CD8-positive, alpha-beta memory T cell (primary cell): ENCODE measurements at places on chromosomes 11 and 22.

DNA sequence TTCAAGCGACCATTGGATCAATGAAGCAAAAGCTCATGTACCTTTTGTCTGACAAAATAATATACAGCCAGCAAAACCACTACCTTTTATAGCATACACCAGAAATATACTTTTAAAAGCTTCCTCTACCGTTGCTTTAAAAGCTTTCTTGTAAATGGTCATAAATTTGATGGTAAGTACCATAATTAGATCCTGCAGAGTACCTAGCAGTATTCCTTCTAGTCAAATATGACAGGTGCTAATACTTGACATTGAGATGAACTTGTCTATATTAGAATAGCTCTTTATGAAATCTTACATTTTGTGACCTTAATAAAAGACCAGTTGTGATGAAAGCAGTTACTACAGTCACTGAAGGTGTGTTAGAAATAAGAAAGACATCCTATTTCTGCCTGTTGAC, 340.5 kb upstream of the ANO3 start:
- no peak for DNase-seq

DNA sequence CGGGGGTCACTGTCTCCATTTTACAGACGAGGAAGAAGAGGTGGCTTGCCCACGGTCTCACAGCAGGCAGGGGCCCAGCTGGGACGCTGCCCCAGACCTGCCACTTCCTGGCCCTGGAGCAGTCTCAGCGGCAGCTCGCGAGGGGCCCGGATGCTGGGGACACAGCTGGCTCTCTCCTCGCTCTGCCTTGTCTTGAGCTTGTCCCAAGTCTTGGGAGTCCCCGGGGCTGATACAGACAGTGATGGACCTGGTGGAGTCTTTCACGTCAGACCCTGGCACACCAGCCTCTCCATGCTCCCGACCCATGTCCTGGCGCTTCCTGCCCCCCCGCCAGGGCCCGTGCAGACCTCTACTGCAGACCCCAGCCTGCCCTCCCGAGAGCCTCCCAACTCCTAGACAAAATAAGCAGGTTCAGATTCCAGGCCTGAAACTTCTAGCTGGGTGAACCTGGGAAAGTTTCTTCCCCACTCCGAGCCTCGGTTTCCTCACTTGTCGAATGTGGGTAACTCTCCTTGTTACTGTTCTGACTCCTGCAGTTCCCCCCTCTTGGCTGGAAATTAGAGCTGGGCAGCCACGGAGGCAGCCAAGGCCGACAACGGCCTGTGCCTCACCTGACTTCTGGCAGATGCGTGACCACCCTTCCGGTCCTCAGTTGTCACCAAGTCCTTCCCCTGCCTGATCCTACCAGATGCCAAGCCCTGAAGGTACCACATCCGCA, 145.4 kb downstream of the CACNA1I start:
- DNase-seq, result no peak

- no peak for DNase-seq
Measured at GRCh38 chr22:39462443-39463221, 5.8 kb downstream of the MGAT3 start.

- no peak for DNase-seq
Measured at GRCh38 chr22:19810381-19811201, 44.1 kb downstream of the GNB1L start.

DNA sequence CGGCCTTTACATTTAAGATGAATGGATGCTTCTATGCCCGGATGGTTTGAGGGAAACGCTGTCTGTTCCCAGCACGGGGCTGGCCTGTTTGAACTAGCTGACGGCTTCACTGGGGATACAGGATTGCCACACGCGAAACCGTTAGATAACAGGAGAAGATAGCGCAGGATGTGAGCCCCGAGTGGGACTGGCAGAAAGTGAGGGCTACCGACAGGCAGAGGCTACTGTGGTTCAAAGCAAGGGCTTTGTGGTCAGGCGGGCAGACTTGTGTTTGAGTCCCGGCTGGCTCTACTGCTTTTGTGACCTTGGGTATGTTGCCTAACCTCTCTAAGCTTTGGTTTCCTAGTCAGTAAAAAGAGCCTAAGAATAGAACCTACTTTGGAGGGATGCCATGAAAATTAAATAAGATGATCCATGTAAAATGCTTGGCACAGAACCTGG, 2.8 kb upstream of the OAF start:
- no peak for DNase-seq

GRCh38 chr22:22022255-22022840, 39.8 kb upstream of the TOP3B start:
- DNase-seq, result no peak

DNA sequence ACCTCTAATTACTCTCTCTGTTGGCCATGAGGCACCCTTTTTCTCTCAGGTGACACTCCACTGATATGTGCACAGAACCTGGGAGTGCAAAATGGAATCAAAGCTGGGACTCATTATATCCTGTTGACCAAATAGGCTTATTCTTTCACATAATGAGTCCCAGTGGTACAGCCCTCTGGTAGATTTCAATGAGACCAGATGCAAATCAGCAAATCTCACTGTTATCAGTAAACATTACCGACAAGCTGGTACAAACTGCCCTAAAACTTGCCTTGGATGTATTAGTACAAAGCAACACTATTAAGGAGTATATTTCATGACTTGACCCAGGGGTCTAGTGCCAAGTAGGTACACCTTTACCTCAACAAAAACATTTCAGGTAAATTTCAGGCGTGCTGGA, 128.3 kb downstream of the DDX10 start:
- no peak for DNase-seq

DNA sequence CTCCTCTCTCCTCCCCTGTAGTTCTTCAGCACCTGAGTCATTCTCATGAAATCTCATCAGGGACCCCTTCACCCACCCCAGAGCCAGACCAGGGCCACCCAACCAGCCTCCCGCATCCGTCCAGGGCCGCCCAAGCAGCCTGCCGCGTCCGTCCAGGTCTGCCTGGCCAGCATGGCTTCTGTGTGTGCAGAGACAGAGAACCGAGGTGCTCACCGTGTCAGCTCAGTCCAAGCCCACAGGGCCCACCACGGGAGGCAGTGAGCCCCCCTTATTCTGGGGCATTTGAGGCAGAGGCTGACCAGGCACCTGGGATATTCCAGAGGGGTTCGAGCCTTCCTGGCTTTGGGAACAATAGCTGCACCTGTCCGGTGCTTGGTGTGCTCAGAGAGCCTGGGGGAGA, 1117.3 kb downstream of the BRD1 start:
- DNase-seq, result no peak

DNA sequence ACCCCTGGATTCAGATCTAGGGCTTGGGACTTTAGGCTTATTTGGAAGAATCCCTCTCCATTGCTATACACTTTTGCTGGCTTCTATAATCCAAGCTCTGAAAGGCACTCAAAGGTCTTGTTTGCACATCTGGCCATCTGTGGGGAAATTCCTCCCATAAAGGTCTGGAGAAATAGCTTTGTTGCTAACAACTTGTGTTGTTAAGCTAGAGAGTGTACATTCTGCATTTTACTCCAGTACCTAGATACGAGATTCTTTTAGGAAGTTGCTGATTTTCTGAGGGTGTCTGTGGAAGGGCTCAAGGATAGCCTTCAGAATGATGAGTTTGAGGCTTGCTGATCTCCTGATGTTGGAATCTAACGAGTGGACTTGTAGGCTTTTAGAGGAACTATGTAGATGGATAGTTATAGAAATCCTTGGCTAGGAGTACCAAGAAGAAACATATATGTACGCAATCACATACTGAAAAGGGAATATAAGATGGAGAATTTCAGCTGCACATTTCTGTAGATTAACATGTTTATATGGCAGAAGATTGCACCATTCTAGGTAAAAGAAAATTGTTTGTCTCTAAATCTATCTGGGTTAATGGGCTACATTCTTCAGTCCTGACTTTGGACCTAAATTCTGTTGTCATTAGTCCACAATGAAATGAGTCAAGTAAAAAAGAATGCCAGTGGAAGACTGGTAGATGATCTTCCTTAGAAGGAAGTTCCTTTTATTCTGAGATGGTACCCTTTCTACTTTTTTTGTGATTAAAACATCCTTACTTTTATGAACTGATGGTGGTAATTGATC, 51.0 kb downstream of the UBASH3B start:
- no peak for DNase-seq

- DNase-seq, result no peak
Measured at GRCh38 chr22:31618057-31618456, 44.0 kb downstream of the PISD start.

DNA sequence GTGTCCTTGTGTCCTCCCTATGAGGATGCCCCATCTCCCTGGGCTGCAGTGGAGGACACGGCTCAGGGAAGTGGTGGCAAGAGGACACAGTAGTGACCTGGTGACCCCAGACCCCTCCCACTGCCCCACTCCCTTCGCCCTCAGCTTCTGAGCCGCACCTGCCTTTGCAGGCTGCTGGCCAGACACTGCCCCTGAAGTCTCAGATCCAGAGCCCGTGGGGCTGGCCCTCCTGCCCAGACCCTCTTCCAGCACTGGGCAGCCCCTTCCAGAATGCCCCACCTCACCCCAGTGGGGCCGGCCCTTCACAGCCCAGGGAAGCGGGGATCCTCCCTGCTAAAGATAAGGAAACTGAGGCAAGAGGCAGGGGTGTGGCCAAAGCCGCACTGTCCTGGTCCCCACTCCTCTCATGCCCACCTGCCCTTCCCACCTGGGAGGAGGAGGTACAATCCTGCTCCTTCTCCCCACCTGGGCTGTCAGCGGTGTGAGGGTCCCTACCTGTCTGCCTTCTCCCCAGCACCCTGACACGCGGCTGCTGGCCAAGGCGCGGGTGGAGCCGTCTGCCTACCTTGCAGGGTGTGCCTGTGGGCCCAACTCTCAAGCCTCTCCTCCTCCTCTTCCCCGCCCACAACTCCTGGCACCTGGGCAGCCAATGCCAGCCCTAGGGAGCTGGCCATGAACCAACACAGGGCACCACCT, 17.3 kb downstream of the TRPM5 start:
- DNase-seq, result no peak

GRCh38 chr11:76152741-76153570, 53.3 kb downstream of the WNT11 start:
- DNase-seq, result no peak

DNA sequence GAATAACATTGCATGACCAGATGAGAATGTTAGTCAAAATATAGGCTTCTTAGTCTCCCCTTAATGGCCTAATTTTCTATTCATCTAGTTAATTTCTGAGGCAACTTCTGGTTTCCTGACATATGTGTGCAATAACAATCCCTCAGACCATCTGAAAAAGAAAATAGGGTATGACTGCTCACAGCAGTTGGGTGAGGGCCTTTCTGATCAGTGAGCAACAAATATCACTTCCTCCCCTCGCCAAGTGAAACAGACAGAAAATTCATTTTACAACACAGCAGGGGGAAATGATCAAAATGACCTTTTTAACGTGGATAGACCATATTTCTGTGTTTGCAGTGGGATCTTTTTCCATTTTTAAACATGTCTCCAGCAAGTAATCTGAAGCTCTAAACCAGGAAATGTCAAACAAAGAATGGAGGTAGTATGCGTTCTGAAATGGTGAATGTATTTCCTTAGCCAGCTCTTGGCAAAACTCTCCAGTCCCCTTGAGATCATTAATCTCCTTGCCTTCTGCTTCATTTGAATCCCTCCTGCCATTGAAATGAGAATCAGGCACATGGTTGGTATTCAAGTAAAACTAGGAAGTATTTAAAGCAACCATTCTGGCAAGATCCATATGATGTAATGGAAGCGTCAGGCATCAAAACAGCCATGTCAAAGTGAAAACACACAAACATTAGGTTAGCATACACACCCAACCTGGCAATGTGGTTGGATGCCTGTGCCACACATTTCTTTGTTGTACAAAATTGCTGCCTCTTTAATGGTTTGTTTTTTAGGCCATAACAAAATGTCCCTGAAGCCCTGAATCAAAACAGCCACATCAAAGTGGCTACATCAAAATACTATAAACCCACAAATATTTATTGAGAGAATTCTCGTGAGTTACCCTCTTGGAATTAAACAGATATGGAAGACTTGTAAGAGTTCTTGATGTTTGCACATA, 100.1 kb downstream of the SLC1A2 start:
- DNase-seq, result no peak

- no peak for DNase-seq
Measured at GRCh38 chr22:48424201-48424627, 1403.5 kb downstream of the BRD1 start.

DNA sequence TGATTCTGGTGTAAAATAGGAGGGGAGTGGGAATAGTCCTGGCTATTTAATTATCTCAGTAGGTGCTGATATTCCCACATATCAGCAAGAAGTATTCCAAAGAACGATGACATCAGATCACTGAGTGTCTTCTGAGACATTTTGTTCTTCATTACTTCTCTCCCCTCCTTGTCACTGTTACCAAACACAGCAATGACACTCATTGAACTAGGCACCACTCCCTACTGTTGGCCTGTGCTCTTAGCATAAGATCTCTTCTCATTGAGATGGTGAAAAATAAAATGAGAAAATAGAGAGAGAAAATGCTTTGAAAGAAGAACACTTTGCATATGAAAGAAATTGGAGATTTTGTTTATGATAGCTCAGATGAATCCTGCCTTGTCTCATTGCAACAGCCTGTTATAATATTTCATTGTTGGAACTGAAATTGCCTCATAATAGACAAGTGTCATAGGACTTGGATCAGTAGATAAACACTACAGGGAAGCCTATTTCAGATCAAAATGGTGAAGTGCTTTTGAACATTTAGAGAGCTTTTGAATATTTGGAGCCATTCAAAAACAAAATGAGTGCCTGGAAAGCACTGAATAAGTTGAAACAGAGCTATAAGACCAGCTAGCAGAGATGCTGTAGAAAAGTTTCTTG, 11.3 kb upstream of the ETS1 start:
- no peak for DNase-seq

- no peak for DNase-seq
Measured at GRCh38 chr11:115184901-115185300, 319.3 kb downstream of the CADM1 start.

- no peak for DNase-seq
Measured at GRCh38 chr11:130765951-130766649, 150.2 kb downstream of the SNX19 start.

GRCh38 chr11:28956446-28956845, 848.3 kb downstream of the METTL15 start:
- no peak for DNase-seq

DNA sequence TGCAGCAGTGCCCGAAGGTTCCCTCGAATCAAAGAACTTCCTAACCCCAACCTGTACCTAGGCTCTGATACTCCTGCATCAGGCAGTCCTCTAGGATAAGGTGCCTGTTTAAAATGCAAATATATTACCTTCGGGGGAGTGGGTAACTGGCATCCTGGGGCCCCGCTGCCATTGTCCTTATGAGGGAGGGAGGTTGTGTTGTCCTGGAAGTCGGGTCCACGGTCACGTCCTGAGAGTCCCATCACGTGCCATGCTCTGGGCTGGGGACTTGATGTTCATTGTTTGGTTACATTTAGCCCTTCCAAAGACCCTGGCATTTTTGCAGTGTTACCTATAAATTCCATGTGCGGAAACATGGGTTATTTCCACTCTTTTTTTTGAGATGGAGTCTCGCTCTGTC, 67.6 kb downstream of the PARVB start:
- DNase-seq, result no peak

DNA sequence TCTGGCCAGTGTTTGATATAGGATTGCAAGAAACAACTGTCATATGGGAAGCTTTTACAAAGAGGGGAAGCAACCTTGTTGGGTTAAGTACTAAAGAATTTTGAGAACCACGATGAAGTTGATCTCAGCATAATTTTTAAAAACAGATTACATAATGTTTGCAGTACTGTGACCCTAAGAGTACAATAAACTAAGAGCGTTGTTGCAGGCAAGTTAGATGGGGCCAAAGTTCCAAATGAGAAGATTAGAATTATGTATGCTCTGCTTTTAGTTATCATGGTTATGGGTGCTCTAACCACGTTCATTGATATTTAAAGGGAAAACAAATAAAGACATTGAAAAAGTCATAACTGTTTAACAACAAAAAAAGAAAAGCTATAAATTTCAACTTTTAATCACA, 177.5 kb downstream of the CNTN5 start:
- DNase-seq, result no peak
